ENCODE measurements at places on chromosomes 16 and 17. TPM values are rescaled to one million over a fixed set of nuclear protein-coding genes. Genes with fewer than 3 reads are reported as not detected.
A peak's percentile ranks its signal among the peaks of the same experiment; 100 is the strongest.

DNA sequence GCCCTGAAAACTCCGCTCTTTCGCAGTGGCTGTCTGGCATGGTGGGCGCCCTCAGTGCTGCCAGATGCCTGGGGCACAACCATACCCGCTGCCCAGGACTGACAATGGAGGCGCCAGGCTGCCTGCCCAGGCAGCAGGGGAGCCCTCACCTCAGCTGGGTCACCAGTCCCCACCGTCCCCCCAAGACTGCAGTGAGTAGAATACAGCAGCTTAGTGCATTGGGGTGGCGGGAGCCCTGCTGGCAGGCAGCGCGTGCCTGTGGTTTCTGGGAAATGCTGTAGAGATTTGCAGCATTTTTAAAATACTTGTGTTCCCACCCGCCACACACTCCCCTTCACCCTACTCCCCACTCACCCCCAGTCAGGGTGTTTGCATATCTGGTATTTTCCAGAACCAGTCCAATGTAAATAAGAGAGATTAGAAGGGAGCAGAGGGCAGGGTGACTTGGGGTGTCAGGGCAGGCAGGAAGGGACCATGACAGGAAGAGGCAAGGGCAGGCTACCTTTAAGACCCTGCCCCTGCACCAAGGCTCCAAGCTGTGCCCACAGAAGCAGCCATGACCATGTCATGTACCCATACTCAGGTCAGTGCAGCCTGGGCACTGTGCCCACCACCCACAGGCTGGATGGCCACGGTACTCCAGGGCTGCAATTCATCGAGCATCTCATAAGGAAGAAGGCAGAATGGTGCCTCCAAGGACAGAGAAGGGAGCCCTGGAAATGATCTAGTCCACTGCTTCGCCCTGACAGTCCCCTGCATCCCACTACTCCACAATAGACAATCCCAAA lies 21.5 kb downstream of the MYO18A start:
- peak; percentile 74 for DNase-seq

DNA sequence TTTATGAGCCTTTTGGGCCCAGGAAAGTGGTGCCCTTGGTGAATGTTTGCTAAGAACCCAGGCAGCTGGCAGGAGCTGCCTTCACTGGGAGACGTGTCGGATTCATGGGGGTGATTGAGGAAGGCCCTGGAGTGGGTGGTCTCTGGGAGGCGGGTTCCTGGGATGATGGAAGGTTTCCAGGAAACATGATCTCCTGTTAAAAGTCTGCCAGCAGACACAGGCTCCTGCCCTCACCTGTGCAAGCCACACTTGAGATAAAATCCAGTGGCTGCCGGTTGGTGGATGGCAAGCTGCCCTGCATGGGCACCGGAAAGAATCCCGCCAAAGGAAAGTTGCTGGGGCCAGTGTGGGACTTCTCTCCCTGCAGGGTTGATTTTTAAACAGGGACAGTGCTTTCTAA lies 189.0 kb upstream of the CIBAR2 start:
- DNase-seq, result no peak

- no peak for DNase-seq
Measured at GRCh38 chr16:84369938-84370627, 1.7 kb downstream of the ATP2C2 start.

The MEIOC gene
- 0.27 TPM for total RNA-seq

GRCh38 chr16:29777576-29778350 lies at the start of gene ZG16:
Gene ZG16, plus strand, starts transcription at chr16:29778256. Its CDS starts 1,011 bp downstream, at chr16:29779267.
- DNase-seq, result no peak

DNA sequence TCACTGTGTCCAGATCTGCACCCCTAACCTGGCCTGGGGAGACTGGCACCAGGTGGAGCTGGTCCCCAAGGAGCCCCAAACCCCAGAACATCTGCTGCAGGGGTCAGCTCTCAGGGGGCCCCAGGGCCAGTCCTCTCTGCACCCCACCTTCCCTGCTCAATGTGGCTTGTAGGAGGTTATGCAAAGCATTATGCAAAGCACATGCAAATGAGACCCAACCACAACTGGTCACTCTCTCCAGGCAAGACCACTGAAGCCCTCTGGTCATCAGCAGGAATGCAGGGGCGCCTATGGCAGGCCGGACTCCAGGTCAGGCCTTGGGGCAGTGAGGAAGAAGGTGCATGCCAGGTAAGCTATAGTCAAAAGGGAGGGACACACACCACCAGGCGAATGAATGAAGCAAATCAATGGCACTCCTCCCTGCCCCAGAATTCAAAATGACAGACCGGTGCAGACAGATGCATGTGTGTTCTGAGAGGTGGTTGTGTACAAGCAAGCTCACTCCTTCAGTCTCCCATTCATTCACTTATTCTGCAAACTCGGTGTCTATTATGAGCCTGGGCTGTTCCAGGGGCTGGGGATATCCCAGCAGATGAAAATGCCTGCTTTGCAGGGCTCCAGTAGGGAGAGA lies 48.0 kb downstream of the TMEM235 start:
- no peak for DNase-seq

- DNase-seq, result peak; percentile 78
Measured at GRCh38 chr16:74738113-74738541, 36.5 kb downstream of the FA2H start.

DNA sequence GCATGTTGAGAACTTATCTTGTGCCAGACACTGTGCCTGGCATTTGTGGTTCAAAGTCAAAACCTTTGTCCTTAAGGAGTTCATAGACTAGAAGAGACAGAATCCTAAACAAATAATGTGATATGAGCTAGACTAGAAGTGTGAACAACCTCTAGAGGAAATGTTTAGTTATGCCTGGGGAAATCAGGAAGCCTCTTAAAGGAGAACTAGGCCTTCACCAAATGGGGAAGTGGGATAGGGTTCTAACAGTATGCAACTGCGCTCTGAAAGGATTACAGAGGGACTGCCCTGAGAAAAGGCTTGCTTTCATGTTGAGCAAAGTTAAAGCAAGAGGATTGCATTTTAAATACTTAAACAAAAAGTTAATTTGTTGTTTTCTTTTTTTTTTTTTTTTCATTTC lies 4.9 kb downstream of the RUNDC1 start:
- DNase-seq, result no peak

DNA sequence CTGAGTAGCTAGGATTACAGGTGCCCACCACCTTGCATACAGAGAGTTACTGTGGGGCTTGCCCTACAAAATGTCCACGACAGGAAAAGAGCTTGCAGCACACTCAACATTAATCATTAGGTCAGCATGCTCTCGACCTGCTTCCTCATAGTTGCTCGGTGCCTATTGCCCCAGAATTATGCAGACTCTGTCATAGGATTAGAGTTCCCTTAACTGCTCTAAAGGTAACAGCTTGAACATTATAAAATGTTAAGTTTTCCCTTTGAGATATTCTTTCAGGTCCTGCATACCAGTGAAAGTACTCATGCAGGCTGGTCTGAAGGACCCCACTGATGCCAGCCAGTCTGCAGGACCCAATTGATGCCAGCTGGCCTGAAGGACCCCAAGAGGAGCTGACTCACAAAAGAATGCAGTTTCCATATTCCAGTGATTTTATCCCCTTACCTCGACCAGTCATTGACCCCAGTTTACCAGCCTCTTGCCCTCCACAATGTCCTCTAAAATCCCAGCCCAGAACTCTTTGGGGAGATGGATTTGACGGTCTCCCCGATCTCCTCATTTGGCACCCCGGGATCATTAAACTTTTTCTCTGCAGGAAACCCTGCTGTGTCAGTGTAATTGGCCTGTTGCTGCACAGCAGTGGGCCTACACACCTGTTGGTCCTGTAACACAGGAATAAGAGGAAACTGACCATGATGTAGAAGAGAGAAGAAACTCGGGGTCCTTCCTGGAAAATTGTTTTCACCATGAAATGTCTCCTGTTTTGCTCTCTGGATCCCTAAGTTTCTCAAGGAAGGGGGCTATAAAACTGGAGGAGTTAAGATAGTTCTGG lies 10.6 kb downstream of the ICAM2 start:
- no peak for DNase-seq
